ENCODE measurements at places on chromosomes 11 and 22.

DNA sequence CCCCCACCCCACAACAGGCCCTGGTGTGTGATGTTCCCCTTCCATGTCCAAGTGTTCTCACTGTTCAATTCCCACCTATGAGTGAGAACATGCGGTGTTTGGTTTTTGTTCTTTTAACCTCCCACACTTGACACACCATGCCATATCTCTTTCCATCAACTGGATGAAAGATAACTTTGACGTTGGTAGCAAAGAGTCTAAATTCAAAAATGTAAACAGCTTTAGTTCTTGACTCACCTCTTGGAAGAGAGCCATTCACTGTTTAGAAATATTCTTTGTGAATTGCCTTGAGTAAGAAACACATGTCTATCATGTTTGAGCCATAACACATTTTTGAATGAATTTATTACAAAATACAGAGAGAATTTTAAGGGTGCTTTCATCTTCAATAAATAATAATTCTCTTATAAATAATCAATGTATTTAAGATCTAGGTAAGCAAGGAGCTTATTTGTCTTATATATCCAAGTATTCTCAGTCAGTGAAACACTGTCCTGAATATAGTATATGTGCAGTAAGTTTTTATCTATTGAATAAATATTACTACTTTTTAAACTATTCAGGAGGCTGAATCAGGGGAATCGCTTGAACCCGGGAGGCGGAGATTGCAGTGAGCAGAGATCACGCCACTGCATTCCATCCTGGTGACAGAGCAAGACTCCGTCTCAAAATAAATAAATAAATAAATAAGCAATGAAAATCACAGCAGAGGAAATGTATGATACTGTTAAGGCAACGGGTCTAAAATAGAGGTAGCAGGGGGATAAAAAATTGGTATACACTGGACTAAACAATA, 6.7 kb downstream of the CARD18 start:
- DNase-seq, result no peak

DNA sequence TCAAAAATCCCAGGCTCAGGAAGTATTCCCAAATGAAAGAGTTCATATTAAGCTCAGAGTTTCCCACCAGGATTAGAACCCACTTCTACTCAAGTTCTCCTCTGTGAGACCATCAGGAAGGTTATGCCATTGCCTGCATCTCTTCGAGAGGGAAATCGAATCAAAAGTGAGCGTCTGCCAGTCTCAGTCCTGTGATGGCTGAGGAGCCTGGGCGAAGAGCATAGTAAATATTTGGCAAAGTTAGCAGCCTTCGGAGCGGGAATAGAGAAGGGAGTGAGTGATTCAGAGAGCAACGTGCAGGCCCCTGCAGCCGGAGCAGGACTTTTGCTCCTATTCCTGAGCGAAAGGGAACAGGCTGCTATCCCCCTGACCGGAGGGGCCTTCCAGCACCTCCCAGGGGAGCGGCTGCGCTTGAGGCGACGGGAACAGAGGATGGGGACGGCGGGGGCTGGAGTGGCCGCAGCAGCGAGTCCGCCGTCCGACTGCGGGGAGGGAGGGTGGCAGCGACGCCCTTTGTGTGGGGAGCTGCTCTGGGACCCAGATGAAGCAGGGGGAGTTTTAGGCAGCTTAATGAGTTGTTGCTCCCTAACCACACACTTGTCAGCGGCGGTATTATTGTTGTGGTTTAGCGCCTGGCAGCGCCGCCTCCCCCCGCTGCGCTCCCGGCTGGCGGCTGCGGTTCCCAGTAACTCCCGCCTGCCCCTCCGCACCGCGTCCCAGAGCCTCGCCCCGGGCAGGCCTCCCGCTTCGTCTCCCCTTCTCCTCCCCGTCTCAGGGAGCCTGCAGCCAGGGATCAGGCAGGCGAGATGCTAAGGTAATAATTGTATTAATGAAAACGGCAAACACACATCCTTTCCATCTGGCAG, 21.7 kb upstream of the NRGN start:
- DNase-seq, result no peak

DNA sequence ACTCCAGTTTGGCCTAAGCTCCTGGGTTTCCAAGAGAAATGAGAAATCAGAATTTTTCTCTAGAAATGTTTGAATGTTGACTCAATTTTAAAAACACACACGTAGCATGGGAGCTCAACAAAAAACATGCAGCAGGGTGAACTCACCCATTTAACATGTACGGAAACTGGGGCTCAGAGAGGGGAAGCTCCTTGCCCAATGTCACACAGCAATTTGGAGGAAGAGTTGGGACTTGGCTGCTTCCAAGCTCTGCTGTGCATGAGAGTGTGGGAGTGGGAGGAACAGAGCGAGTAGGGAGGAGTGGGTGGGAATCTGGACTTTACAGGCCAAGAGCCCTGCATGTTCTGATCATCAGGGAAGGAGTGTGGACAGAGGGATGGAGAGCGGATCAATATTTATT, 5.9 kb downstream of the TPST2 start:
- DNase-seq, result no peak

DNA sequence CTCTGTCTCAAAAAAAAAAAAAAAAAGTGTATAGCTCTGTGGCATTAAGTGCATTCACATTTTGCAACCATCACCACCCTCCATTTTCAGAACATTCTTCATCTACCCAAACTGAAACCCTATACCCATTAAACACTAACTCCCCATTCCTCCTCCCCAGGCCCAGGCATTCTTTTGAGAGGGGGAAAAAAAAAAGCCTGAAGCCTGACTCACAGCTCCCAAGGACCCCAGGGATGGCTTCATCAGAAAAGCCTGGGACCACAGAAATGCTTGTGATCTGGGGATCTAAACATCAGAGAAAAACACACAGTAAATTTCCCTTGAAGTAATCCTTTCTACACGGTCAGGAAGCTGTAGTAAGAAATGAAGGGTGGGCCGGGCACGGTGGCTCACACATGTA, 10.7 kb upstream of the GTSE1 start:
- no peak for DNase-seq

DNA sequence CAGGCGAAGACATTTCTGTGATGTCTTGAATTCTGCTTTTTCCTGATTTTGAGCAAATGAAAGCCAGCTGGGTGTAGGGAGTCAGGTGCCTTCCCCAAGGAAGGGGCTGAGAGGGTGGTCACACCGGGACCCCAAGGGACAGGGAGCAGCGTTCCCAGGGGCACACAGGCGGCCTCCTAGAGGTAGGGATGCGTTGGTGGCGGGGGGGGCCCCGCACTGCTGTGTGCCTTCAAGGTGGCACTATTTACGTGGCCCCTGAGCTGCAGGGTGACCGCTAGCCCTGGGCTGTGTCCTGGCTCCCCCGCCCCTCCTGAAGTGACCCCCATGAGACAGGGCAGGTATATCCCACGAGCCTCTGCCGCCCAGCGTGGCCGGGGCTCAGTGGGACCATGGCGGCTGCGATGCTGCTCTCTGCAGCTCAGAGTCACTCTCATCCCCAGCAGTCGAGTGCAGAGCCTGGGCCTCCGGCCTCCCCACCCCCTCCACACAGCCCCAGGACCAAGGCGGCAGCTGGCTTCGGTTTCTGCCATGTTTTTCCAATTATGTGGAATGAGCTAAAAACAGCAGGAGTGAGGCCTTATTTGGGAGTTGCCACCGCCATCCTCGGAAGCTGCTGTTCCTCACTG, 60.9 kb downstream of the LRP5 start:
- no peak for DNase-seq

- no peak for DNase-seq
These were observed 1370.1 kb upstream of the RAG2 start for GRCh38 chr11:37968148-37968547.

- DNase-seq, result no peak
These were observed 5.1 kb upstream of the CDKN1C start for GRCh38 chr11:2890466-2891294.

Measured in T-cell (primary cell).